M059J (cell line): ENCODE measurements at places on chromosomes 6 and 20. TPM values are rescaled to one million over a fixed set of nuclear protein-coding genes. Genes with fewer than 3 reads are reported as not detected.

Gene POU3F2
- 3.3 and 6.2 TPM in 2 replicates for total RNA-seq

Gene NOTCH4
- 1.7 and 2.2 TPM in 2 replicates for total RNA-seq

Gene OPRL1
- 0.59 TPM in 1 of 2 replicates, not detected in the other for total RNA-seq

Gene ERGIC3
- total RNA-seq, result 630 and 714 TPM in 2 replicates

Gene BTN3A1
- total RNA-seq, result 72.0 and 72.7 TPM in 2 replicates

Gene MYO6
- 2.2 and 8.2 TPM in 2 replicates for total RNA-seq

Gene THBS2
- total RNA-seq, result 109 and 164 TPM in 2 replicates

DNA sequence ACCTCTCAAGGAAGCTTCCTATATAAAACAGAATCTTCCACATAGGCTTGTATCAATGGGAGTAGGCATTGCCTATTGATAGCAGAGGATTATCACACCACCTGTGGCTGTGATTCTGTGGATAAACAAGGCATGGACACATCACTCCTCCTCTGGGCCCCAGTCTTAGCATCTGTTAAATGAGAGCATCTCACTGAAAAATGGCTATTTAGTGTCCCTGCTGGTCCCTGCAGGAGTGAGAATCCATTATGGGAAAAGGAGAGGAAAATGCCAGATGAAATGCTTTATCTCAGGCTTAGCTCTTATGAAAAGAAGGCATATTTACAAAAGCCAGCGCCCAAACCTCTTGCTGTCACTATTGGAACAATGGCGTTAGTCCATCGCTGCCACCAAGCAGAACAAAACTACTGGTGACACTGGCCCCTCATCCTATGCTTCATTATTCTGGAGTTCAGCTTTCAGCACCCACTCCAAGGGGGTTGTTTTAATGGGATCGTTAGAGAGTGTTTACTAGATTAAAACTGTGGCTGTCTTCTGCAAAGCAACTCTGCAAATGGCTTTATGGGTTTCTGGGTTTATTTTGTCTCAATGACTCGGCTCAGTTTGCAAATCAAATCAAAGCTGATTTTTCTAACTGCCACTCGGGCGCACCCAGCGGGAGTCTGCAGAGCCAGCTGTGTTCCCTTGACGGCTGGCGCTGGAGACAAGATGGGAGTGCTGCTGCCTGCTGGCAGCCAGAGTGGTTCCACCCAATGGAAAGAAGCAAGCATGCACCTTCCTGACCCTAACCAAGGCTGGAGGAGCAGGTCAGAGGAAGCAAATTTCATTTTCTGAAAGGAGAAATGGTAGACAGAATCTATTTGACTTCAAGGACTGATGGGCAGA is 658.8 kb upstream of the CHD6 start:
- DNase-seq, result no peak

DNA sequence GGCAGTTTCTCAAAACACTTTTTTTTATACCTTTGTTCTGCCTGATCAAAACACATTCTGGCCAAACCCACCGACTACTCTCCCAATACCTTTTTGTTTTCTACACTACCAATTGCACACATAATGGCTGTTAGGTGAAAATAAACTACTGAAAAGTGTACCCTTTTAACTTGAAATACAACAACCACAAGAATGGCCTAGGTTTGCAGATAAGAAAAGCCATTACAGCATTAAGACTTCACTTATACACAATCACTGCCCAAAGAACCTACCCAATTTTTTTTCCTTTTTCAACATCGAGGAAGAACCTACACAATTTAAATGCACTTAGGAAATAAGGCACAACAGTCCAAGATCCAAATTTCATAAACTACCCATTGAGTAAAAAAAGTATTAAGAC is 1.8 kb downstream of the SEC63 start:
- no peak for DNase-seq

DNA sequence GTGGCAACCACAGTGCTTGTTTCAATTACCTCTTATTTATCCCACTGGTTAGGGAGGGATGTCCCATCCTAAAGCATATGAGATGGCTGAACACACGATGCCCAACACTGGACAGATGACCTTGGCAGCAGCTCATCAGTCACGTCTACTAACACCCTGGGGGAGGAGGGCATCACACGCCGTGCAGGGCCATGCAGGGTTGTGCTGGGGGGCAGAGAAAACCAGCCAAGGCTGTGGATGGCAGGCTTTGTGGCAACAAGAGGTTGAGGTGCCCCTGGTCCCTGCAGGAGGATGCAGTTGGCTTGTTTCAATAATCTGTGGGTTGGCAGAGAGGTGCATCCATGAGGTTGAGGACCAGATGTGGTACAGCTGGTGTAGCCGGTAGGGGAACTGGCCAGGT is 293.7 kb upstream of the SULF2 start:
- DNase-seq, result no peak

GRCh38 chr6:106165885-106166485 is 79.8 kb downstream of the PRDM1 start:
- DNase-seq, result peak; percentile 81

- DNase-seq, result peak; percentile 98
Measured at GRCh38 chr6:30263734-30264133, 50.5 kb upstream of the TRIM26 start.

GRCh38 chr6:22059126-22059525 is 237.7 kb downstream of the PRL start:
- no peak for DNase-seq

- DNase-seq, result no peak
Measured at GRCh38 chr20:41927189-41927588, 309.0 kb upstream of the CHD6 start.

DNA sequence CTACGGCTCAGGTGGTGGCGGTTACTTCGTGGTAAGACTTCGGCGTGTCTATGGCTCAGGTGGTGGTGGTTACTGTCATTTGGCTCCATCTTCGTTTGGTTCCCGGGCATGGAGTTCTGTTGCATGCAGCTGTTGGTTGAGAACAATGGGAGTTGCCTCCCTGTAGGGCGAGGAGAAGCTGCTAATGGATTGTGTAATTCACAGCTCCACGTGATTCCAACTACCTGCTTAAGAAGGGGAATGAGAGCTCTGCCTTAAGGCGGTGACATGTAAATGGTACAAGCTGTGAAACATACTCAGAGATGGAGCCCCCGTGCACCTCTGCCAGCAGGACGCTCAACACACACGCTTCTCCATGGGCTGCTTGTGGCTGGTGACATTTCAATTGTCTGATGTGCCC is 12.4 kb upstream of the DACT2 start:
- DNase-seq, result no peak

DNA sequence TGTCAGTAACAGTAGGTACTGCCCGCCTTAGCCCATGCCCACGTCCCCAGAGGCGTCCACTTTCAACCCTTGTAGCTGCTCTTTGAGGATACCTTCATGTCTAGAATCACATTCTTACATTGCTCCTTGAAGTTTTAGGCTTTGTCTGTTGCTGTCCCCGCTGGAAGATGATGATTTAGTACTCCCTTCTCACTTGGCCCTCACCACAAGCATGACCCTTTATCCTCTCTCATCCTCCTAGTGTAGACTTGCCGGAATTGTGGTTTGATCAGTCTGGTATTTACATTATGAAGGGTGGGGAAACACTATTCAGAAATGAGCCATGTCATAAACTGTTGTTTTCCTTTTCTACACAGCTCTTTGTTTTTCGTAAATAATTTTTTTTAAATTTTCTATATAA is 87.4 kb downstream of the ARID1B start:
- DNase-seq, result peak; percentile 76

DNA sequence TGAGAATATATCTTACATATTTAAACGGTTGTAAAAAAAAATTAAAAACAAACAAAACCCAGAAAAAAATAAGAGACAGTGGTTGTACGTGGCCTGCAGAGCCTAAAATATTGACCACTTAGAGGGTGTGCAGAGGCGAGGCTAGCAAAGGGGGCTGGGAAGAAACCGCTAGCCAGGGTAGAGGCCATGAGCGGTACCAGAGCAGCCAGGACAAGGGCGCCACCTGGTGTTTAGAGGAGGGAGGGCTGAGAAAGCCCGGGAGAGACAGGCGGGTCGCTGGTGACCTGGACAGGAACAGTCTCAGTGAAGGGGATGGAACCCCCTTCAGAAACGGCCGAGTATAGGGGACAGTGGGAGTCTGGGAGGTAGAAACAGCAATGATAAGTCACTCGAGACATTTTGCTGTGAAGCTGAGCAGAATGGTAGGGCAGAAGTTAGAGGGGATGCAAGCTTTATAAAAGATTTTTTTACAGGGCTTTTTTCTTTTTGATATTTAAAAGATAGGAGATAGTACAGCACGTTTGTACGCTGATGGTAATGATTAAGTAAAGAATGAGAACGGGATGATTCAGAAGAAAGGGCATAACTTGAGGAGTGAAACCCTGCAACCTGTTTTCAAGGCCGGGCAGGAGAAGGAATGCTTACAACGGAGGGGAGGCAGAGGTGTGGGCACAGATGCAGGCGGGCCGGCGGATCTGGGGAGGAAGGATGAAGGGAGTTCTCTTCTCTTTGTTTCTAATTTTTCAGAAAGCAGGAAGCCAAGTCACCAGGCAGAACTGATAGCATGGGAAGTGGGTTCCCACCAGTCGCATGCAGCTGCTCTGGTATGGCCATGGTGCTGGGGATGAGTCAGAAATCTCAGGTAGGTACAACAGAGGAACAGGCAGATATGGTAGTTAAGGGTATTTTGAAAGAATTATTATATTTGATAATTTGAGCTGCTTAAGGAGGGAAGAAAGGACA is 76.2 kb downstream of the FAM229B start:
- peak; percentile 24 for DNase-seq

DNA sequence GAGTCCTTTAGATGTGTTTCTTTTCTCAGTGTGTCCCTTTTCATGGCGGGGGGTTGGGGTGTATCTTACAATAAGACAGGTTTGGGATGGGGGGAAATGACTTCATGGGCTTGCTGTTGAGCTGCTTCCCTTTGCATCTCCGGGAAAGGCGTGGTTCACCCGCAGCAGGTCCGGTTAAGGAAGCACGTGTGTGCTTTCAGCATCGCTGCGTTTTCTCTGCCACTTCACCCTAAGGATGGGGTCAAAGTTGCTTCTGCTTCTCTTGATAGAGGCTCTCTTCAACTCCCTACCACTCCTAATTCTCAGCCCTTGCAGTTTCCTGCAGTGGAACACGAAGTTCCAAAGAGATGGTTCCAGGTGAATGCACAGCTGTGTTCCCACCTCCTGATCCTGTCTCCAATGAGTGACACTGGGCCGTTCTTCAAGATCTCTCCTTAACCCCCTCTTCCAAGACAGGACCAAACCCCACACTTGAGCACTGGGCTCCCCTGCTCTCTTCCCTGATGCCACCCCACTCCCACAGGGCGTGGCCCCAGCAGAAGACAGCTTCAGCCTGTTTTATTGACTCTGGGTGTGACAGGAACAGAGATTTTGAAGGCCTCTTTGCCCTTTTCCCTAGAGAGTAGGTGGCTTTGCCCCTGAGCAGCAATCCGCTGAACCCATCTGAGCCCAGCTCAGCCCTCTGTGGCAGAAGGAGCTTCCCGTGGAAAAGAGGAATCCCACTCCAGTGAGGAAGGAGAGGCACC is 85.2 kb downstream of the PLEKHG1 start:
- no peak for DNase-seq

DNA sequence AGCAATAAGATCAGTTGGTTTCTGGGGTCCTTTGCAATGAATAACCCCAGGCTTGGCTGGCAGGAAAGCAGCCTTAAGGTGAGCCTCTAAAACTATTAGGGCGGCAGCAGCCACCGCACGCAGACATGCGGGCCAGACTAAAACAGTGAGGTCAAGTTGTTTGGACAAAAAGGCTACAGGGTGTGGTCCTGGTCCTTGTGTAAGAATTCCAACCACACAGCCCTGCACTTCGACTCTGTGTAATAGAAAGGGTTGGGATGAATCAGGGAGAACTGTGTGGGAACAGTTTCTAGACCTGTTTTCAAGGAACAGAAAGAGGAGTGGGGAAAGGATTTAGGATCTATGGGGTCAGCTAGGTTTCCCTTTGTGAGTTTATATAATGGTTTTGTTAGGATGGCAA is 237.6 kb downstream of the SMOC2 start:
- no peak for DNase-seq

DNA sequence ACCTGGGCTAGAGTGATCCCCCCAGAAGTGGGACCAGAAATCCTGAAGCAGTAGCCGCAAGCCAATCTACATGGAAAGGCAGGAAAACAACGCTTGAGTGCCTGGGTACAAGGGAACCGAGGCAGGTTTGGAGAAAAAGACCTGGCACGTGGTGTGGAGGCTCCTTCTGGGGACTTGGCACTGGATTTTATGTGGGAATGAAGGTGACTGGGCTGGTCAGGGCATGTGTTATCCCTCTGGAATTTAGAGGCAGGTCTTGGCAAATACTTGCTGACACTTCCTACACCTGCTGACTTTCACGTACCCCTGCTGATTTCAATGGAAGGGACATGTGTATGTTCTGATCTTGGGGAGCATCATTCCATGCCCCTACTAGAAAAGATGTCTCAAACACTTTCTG is 25.0 kb upstream of the FAM217A start:
- peak; percentile 59 for DNase-seq

DNA sequence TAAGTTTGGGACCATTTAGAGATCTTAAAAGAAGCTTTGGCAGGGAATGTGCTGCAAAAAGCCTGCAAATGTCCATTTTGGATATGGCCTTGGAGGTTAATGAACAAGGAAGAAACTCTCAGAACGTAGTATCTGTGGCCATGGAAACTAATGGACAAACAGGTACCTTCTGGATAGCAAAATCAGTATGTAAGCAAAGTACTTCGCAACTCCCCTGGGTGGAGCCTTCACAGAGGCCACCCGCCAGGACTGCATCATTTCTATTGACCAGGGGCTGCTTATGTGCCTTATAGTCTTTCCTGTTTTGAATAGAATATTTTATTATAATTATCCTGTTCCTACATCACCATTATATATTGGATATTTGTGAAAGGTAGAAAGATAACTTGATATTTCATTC is 510.8 kb upstream of the SYNCRIP start:
- DNase-seq, result no peak

DNA sequence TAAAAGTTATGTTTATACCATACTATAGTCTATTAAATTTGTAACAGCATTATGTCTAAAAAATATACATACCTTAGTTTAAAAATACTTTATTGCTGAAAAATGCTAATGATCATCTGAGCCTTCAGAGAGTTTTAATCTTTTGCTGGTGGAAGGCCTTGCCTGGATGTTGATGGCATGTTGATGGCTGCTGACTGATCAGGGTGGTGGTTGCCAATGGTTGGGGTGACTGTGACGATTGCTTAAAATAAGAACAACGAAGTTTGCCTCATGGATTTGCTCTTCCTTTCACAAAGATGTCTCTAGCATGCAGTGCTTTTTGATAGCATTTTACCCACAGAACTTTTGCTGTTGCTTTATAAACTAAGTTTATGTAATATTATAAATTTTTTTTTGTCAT is 68.6 kb downstream of the QKI start:
- no peak for DNase-seq

GRCh38 chr6:456358-456867 is 64.9 kb downstream of the IRF4 start:
- no peak for DNase-seq

GRCh38 chr20:2986466-2986865 is 57.0 kb upstream of the GNRH2 start:
- no peak for DNase-seq

GRCh38 chr6:143241111-143241510 is 180.4 kb downstream of the AIG1 start:
- no peak for DNase-seq
